ENCODE measurements at places on chromosomes 13 and 19.
A peak's percentile ranks its signal among the peaks of the same experiment; 100 is the strongest.

GRCh38 chr19:5870986-5871394 lies 650 bp upstream of the FUT5 start:
- no peak for DNase-seq

DNA sequence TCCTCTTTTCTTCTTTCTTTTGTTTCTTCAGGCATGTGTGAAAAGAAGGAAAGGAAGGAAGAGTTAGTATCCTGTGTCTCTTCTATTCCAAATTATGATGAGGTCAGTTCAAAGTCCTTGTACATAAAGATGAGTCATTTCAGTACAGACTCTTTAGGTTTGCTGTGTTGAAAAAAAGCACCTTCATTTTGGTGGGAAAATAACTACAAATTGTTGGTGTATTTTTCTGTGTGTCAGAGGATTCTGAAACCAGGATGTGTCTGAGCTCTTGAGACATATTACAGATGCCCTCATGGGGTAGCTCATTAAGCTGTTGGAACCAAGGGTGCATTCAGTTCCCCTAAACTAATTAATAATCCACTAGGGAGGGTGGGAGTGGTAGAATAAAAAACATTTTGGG lies 5.8 kb upstream of the HSPH1 start:
- no peak for DNase-seq

DNA sequence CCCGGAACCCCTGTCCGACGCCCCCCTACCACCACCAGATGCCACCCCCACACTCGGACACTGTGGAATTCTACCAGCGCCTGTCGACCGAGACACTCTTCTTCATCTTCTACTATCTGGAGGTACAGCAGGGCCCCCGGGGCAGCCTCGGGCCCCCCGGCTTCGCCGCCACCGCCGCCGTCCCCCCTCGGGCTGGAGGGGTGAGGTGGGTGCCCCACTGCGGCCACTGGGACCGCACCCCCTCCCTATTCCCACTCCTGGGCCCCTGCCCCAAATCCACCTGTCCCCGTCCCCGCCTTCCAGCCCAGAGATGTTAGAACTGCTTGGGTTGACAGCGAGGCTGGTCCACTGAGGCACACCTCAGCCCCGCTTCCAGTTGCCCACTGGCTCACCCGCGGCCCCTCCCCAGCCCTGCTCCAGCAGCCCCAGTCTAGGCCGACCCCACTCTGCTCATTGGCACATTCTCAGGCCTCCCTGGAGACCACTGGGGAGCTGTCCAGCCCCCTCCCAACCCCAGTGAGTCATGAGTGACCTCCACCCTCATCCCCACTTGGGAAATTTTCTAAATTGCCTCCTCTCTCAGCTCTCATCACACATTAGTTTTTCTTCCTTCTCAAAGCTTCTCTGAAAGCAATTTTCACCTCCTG lies 6.5 kb downstream of the LENG1 start:
- DNase-seq, result no peak

DNA sequence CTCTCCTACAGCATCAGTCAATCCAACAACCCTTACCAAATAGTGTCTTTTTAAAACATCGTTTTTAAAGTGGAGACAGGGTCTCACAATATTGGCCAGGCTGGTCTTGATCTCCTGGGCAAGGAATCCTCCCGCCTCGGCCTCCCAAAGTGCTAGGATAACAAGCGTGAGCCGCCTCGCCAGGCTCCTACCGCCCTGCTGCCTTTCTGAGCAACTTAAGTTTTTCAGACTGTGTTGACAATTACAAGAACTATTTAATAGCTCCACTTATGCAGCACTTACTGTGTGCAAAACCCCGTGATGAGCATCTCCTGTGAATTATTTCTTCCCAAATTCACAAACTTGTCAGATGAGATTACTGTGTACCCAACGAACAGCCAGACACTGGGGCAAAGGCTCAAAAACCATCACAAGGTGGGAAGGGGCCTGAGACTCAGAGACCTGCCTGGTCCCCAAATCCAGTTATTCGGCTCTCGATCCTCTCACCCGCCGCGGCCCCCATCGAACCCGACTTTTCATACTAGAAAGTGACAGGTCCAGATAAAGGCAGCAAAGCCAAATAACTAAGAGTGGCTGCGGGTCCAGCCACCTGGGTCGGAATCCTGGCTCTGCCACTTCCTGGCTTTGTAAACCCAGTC lies 581 bp downstream of the RPL18 start:
- DNase-seq, result no peak

DNA sequence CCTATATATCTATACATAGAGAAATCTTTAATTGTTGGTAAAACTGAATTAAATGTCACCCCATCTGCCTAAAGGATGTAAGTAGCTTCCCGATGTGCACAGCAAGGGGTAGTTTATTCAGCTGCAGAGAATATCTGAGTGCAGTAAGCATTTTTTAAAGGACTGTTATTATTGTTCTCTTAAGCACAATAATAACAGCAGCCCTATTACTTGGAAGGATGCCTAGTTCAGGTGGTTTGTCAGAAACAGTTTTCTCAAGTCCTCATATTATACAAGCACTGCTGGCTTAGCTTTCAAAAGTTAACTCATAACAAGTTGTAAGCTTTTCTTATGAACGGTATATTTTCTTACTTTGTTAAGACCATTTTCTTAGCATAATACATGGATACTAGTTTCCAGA lies 142.6 kb downstream of the CRYL1 start:
- no peak for DNase-seq

GRCh38 chr13:77521595-77522367 lies 13.7 kb upstream of the SCEL start:
- DNase-seq, result peak; percentile 35

DNA sequence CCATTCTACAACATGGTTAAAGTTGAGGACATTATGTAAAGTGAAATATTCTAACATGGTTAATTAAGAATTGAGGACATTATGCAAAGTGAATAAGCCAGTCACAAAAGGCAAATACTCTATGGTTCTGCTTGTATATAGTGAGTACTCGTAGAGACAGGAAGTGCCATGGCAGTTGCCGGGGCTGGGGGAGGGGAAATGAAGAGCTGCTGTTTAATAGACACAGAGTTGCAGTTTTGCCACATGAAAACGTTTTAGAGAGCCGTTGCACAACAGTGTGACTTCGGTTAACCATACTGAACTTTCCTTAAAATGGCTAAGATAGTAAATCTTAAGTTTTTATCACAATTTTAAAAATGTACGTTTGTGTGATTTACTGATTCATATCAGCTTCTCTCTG lies 176.9 kb downstream of the SHISA2 start:
- no peak for DNase-seq

- no peak for DNase-seq
These were observed 112.5 kb downstream of the LACC1 start for GRCh38 chr13:43992211-43992610.

GRCh38 chr19:14768001-14768400 lies 10.4 kb downstream of the ADGRE2 start:
- DNase-seq, result no peak

DNA sequence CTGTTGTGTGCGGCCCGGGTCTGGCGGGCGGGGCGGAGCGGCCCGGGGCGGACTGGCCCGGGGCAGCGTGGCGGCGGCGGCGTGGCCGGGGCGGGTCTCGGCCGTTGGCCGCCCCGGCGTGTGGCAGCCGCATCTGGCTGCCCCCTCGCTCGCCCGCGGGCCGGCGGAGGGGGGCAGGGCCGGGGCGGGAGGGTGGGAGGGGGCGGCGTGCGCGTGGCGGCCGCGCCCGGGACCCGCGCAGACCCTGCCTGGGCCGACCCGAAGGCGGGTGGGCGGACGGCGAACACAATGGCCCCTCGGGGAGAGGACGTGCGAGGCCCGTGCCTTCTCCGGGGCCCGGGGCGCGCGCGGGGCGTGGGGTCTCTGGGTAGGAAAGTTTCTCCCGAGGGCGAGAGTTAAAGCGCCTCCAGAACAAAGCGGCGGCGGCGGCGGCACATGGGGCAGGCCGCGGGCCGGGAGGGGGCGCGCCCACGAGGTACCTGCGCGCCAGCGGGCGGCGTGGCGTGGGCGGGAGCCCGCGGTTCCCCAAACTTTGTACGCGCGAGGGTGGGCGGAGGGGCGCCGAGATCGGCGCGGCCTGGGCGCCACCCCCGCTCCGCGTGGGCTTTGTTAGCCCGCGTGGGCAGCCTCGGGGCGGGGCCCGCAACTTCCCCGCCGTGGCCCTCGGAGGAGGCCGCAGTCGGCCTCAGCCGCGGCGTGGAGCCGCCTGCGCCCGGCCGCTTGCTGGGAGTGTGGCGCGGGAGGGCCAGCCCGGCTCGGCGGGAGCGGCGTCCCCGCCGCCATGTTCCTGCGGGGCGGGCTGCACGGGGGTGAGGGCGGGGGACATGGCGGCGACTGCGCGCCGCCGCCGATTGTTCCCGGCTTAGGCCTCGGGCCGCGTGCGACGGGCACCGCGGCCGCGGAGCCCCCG lies 764 bp downstream of the MIR17HG start:
- DNase-seq, result peak; percentile 27

DNA sequence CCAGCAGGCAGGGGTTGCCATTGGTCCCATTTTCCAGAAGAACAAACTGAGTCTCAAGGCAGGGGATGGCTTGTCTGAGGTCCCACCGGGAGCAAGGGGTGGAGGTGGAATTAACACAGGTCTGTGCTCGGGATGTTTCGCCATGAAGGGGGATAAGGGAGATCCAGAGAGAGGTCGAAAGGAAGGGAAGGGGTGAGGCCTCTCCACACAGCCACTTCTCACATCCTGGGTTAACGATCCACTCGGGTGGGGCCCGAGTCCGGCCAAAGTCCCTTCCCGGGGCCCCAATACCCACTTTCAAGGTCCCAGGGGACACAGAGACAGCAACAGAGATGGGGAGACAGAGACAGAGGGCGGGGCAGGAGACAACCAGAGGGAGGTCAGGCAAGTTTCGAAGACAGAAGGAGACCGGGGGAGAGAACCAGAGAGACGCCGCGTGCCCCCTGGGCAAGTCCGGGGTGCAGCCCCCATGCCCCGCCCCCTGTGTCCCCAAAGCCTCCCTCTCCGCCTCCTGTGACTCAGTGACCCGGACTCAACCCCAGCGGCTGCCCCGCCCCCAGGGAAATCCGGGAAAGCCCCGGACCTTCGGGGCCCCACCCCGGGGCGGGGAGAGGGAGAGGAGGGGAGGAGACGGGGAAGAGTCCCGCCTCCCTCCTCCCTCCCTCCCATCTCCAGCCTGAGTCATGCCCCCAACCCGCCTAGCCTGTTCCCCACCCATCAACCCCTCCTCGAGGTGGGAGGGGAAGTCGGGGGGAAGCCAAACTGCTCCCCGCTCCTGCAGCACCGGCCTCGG lies 1.4 kb upstream of the BCL3 start:
- DNase-seq, result peak; percentile 91

DNA sequence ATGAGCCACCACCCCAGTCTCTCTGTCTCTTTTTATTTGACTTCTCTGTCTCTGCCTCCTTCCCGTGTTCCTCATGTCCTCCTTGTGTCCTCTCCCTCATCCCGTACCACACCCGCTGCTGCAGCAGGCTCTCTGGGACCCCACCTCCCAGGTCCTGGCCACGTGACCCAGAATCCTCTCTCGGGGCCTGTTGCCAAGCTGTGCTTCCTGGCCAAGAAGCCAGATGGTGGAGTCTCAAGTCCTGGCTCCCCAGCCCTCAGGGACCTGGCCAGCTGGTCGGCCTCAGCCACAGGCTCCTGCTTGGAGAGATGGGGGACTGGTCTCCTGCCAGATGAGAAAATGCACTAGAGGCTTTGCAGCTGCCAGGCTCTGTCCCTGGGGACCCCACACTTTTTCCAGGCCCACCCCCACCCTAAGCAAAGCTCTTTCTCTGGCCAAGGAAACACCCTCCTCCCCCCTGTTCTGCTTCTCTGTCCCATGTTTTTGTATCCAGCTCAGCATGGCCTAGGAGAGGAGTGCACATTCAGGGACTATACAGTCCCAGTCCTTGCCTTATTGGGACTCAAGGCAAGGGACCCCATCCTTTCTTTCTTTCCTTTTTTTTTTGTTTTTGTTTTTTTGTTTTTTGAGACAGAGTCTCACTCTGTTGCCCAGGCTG lies 34.3 kb upstream of the SHKBP1 start:
- no peak for DNase-seq

DNA sequence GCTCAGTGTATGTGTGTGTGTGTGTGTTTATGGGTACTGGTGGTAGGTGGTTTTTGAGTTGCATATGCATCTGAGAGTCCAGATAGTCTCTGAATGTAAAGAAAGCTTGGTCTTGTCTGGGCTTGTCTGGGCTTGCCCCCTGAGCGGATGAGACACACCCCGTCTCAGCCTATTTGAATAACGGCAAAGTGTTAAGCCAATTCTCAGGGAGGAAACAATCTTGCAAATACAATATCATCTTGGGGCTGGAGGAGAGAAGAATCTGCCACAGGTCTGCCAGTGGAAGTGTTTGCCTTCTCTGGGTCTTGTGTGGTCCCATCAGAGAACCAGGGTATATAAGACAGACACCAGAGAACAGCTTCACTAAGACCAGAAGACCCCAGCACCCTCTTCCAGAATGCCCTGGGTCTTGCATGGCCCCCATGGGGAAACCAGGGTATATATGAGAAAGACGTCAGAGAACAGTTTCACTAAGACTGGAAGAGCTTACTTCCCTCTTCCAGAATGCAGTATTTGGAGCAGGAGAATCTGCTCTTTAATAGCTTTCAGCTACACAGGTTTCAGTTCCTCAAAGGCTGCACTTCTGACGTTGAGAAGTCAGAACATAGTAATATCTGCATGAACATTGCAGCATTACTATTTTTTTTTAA lies 13.3 kb downstream of the CD70 start:
- DNase-seq, result no peak

DNA sequence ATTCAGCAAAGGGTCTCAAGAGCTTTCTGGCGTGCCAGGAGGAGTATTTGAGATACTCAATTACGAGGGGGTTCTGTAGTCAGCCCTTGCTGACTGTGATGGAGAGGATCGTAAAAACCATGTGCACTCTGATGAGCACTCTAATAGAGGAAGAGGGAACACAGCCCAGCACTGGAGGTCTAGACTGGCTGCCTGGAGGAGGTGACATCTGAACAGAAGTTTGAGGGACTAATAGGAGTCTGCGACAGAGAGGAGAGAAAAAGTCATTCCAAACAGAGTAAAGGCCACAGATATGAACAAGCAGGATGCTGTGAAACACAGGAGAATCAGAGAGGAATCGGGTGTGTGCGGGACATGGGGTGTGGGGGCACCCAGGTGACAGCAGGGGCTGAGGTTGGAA lies 79.4 kb downstream of the DPF1 start:
- DNase-seq, result no peak

GRCh38 chr13:39269411-39269810 lies 231.2 kb downstream of the NHLRC3 start:
- no peak for DNase-seq

- DNase-seq, result peak; percentile 64
These were observed 9.1 kb upstream of the LILRB5 start for GRCh38 chr19:54266133-54266532.

- no peak for DNase-seq
These were observed 14.5 kb upstream of the RAB20 start for GRCh38 chr13:110576070-110576394.

DNA sequence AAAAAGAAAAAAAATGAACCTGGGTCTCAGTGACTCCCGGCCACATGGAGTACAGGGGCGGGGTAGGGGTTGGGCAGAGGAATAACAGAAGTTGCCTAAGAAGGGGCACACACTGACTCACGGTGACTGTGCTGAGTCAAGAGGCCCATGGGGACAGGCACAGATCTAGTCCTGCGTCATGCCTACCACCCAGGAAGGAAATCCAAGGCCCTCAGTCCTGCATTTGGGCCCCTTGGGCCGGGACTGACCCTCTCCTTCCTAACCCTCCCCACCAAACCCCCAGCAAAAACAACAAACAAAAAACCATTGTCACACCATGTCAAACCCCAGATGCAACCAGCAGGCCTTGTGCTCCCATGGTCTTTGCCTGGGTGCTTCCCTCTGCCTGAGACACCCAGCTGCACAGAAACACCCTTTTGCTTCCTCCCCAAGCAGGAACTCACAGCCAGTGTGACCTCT lies 9.6 kb upstream of the NOTCH3 start:
- no peak for DNase-seq

All from ACHN (cell line).